ENCODE measurements at places on chromosomes 13 and 19. TPM values are rescaled to one million over a fixed set of nuclear protein-coding genes. Genes with fewer than 3 reads are reported as not detected.

The C1QTNF9B gene
- not detected for total RNA-seq

The ZNF667 gene
- not detected for total RNA-seq

The LIN37 gene
- total RNA-seq: 28.5 TPM

The FFAR2 gene
- not detected for total RNA-seq

The ZNF101 gene
- total RNA-seq: 3.4 TPM

The SYNE4 gene
- total RNA-seq: 0.28 TPM
